H7 (cell line): ENCODE measurements at places on chromosomes 1 and 21.

DNA sequence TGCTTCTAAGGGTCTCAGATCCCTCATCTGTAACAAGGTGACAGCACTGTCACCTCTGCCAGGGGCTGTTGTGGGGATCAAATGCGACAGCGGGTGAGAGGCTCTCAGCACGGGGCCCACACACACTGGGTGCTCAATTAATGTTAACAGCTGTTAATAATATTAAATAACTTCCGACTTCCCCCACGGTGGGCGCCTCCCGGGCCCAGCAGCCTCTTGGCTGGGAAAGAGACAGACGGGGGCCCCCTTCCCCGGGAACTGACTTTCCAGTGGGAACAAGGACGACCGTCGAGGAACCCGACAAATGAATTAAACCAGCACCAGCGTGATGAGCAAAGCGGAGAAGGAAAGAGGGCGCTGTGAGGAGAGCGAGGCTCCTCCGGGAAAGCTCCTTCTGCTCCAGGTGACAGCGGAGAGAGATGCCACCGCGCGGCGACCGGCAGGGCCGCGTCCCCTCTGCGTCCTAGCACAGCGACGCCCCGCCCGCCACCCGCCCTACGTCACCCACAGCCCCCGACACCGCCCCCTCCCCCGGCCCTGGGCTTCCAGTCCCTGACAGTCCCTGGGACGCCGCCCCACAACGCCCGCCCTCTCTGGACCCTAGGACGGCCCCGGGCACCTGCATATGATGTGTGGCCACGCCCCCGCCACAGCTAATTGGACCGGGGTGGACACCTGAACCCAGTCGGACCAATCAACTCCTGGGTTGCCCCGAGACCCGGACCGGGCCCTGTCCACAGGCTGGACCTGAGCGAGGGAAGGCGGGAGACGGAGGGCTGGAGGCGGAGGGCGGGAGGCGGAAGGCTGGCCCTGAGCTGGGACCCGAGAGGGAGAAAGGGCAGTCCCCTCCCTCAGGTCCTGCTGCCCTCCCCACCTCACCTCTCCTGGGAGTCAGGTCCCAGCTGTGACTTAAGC lies 38.2 kb downstream of the MATN1 start:
- peak; percentile 99 for DNase-seq

GRCh38 chr1:202357506-202357905 lies 9.0 kb downstream of the PPP1R12B start:
- DNase-seq, result no peak

- peak; percentile 57 for DNase-seq
Measured at GRCh38 chr1:1127551-1128451, 11.9 kb upstream of the C1orf159 start.

DNA sequence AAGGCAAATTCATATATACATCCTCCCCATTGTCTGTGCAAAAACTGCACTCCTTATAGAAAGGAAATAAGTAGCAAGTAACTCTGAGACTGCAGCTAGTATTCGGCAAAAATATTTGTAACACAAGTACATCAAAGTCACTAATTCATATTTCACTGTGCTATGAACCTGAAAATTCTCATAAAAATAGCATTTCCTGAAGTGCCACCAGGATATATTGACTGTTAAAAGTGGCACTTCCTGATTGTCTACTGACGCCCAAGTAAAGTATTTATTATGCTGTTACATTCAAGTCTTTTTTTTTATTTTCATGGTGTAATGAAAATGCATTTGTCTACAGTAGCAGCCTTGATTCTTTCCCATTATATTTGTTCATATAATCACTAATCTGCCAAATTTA lies 673.8 kb downstream of the PTPRC start:
- no peak for DNase-seq

- DNase-seq, result no peak
Measured at GRCh38 chr1:85838238-85838637, 130.0 kb upstream of the ZNHIT6 start.

DNA sequence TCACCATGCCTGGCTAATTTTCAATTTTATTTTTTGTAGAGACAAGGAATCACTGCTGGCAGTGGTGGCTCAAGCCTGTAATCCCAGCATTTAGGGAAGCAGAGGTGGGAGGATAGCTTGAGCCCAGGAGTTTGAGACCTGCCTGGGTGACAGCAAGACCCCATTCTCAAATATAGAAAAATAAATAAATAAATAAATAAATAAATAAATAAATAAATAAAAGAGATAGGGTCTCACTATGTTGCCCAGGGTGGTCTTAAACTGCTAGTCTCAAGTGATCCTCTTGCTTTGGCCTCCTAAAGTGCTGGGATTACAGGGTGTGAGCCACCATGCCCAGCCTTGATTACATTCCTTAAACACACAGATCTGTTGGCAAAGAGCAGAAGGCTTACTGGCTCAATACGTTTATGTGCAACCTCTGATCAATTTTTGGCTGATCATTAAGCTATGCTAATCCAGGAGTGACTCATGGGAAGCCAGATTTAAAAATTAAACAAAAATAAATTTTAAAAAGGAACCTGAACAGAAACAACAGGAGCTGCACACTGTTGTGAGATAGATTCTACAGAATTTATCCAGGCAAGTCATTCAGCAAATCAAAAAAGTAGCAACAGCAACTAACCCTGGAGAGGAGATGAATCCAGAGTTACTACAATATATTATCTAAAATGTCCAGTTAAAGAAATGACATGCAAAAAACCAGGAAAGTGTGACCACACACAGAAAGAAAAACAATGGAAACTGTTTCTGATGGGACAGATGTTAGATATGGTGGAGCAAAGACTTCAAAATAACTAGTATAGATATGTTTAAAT lies 79.4 kb downstream of the RPE65 start:
- no peak for DNase-seq

DNA sequence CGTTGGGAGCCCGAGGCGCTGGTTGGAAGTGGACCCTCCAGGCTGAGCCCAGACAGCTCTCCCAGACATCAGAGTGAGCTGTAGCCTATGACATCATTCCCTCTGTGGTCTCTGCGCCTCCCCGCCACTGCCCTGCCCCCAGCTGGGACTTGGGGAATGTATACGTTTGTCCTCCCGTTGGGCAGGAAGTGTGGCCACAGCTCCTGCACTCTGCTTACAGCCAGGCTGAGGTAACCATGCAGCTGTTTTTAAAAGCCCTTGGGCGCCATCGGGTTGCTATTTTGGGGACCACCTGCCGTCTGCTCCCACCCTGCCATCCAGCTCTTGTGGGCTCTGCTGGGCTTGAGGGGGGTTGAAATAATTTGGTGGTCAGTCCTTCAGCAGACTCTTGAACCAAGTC lies 7.8 kb downstream of the VASH2 start:
- no peak for DNase-seq
